ENCODE measurements at places on chromosomes 16 and 17.

- DNase-seq = no peak
Observed at GRCh38 chr17:1649844-1650501, at the start of gene RILP. Gene RILP (minus strand): TSS chr17:1649866. CDS start chr17:1649804, 62 bp downstream.

GRCh38 chr17:76567634-76568432, 17.8 kb downstream of the ST6GALNAC2 start:
- no peak for DNase-seq

DNA sequence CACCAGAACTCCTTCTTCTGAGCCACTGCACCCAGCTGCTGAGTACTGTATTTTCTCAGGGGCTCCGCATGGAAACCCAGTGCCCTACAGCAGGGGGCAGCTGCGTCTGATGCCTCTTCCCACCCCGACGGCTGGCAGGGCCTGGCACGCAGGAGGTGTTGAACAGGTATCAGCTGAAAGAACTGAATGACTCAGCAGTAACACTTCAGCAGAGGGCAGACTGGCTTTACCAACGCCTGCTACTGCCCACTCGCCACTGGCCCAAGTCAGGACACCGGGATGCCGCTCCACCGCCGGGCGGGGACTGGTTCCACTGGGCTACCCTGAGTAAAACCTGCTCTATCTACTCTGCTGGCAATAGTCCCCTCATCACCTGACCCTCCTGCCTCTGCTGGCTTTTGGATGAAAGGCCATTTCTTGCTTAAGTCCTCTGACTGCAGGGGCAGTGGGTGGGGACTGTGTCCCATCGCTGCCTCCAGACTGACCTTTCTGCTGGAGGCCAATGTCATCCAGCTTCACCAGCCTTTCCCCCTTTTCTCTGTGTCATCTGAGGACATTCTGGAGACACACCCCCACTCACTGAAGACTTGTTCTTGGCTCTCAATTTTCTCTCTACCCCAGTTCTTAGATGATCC, 100.4 kb upstream of the FA2H start:
- no peak for DNase-seq

DNA sequence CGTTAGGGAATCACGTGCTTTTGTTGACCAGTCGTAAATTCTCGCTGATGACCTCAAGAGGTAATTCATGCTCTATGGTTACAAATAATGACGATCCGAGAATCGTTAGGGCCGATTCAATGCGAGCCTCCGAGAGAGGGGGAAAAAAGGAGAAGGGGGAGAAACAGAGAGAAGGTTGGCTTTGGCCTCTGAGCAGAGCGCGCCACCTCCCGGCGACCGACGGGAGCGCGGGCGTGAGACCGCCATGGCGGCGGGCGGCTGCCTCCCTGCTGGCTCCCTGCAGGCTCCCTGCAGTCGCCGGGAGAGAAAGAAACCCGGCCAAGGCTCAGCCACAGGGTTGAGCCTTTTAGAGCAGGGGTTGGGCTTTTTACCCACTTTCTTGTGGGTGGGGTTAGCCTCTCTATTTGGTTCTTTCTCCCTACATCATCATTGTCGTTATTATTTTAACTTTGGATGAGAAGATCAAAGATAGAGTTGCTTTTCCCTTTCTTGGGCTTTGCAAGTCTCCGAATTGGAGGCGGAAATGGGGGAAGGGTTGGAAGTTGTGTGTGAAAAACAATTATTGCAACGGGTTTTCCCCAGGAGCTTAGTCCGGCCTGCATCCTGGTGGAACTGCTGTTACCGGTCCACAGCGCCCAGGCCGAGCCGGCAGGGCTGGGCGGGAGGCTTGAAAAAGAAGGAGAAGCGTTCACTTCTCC, 410 bp upstream of the HOXB5 start:
- peak; percentile 66 for DNase-seq

DNA sequence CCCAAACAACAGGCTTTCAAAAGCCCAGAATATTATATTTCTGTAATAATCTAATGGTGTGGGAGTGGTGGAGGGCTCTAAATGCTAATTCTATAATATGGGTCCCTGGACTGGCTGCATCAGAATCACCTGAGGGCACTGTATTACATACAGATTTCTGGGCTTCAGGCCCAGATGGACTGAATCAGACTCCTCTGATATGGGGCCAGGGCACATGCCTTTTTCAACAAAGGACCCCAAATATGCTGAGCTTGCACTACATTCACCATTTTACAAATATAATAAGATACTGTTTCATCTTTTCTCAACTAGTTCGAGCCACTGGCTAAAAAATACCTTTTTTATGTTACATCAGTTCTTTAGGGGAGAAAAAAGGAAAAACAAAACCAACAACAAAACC, 309.7 kb downstream of the MAP2K6 start:
- no peak for DNase-seq

GRCh38 chr17:76969598-76970172, 101.5 kb downstream of the MGAT5B start:
- no peak for DNase-seq

- no peak for DNase-seq
Observed at GRCh38 chr17:17042851-17043460, 699 bp downstream of the MPRIP start.

DNA sequence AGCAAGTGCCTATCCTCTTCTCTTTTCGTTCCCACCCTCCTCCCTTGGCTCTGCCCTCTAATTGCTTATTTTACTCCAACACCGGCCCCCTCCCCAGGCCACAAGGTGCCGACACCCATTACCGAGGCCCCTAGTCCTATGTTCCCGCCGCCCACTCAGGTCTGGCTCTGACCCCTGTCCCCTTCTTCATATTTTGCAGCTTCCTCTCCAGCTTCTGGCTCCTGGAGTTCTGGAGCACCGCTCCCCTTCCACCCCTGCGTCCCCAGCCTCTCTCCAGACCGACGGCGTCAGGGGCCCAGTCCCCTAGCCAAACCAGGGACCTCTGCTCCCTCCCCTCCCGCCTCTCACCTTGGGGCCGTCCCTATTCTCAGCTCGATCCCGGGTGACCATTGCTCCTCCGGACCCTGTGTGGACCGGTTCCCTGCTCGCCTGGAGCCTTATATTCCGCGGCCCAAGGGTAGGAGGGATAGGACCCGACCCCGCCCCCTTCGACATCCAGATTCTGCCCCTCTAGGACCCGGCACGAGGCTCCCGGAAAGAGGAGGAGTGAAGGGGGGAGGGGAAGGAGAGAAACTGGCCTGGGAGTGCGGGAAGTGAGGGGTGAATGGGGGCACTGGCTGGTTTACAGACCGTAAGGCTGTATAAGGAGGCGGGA, at the start of gene HES7:
HES7 (minus strand) TSS at position 412 of the 655 bp plus-strand sequence; CDS start at position 390, 22 bp downstream.
- no peak for DNase-seq

GRCh38 chr17:40457964-40458791, 14.9 kb downstream of the IGFBP4 start:
- DNase-seq = no peak

GRCh38 chr16:13883881-13884280, 36.1 kb upstream of the ERCC4 start:
- no peak for DNase-seq

- DNase-seq = no peak
Observed at GRCh38 chr16:22117609-22118008, 25.3 kb downstream of the VWA3A start.

DNA sequence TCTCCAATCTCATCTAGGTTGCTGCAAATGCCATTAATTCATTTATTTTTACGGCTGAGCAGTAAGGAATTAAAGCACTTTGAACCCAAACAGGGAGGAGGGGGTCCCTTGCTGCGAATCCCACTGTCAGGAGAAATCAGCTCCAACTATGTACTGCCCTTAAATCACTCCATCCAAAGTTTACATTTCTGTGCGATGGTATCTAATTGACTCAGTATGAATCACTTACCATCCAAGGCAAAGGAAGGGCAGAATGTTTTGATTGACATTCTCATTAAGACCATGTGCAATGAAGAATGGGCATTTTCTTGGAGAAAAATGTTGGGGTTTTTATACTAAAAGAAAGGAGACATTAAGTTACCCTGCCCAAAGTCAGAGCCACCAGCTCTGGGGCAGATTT, 47.7 kb upstream of the XYLT1 start:
- DNase-seq = no peak

DNA sequence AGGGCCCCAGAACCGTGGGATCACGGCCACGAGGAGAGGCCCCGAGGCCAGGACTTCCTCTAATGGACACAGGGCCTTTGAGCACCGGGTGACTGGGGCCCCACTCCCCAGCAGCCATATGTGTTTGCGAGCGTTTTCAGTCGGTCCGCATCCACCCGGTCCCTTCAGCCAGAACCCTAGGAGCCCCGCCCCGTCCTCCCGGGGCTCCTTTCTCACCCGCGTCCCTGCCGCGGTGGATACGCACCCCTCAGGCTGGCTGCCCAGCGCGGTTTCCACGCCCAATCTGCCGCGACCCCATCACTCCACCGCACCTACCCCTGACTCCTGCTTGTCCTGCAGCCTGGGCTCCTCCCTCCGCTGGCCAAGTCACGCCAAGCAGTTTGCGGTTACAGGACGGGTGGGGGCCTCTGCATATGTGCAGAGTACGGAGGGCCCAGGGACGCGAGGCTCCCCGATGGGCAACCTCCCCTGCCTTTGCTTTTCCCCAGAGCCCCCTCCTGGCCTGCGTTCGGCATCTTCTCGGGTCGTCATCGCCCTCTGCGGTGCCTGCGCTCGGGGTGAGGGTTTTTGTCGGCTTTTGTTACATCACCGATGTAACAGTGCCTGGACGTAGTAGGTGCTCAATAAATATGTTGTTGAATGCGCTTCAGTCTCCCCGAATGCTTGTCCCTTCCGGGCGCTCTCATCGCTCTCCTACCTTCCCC, 1.0 kb upstream of the TTYH2 start:
- DNase-seq = no peak

GRCh38 chr16:22018559-22018958, 10.6 kb downstream of the MOSMO start:
- DNase-seq = no peak

DNA sequence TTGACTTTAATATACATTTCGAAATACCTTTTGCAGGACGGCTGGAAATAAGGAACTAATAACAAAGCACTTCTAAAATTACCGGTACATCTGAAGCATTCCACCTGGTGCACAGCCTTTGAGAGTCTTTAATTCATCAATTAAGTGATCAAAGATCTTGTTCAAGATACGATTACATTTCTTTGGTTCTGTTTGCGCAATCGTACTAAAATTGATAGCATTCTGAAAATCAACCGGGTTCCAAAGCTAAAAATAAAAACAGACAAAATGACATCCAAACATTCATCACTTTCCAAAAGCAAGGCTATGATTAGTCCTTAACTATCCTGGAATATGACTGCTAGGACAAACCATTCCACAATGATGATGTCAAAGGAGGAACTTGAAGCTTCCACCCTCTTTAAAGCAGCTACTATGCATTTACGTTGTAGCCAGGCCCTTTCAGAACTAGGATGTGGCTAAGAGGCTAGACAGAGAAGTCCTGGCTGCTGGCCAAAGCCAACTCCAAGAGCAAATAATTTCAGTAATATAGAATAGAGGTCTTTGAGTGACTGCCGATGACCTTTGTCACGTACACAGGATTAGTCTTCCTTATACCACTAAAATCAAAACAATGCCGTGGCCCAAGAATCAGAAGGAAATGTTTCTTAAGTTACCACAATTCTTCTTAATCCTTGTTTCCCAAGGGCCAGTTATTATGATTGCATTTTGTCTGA, 299.8 kb upstream of the PSMD7 start:
- no peak for DNase-seq

- DNase-seq = no peak
Observed at GRCh38 chr16:1470481-1471251, 4.2 kb downstream of the CLCN7 start.

DNA sequence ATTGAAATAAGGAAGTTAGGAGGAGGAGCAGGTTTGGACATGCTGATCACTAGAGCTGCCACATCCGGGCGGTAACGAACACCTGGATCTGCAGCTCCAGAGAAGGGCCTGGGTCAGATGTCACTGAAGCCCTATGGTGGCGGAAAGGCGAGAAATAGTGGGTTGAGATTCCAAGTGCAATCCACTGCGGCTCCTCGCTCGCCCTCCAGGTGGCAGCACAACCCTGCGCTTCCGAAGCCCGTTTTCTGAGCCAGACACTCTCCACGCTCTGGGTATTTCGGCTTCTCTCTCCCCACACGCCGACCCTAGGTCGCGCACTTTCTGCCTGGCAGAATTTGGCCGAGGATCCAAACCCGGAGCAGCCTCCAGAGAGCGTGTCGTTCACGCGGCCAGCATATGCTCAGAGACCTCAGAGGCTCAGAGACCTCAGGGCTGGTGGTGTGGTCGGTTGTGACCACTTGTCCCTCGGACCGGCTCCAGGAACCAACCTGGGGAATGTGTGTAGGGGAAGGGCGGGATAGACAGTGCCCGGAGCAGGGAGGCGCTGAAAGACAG, 922 bp upstream of the SLC2A4 start:
- DNase-seq = peak; percentile 75

DNA sequence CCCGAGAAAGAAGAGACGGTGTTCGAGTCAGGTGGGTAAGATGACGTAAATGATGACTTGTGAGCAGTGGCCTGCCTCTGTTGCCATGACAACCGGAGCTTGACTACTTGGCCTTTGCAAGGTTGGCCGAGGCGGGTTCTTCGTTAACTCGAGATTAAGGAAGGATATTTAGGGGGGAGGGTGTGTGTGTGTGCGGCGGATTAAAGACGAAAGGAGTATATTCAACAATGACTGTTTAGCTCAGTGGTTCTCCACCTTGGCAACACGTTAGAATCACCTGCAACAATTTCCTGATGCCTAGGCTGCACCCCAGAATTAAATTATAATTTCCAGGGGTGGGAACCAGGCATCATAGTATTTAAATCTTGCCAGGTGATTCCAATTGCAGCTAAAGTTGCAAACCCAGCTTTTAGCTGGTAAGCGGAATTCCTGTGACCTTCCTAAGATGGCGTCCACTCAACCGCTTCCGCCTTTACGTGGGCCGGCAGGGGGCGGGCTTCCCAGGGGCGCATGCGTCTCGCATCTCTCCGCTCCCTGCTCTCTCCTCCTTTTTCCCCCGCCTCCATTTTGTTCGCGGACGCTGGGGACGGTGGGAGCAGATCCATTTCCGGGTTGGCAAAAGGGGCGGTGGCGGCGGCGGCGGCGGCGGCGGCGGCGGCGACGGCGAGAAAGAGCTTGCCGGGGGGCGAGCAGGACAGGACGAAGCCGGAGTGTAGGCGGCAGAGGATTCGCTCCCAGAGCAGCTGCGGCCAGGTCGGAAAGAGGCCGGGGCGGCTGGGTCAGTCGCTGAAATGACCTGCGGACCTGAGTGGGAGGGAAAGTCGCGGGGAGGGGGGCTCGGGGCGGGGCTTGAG, at the start of gene WIPF2:
WIPF2 (plus strand) TSS at position 565 of the 854 bp plus-strand sequence. CDS start 37,156 bp downstream, outside the sequence.
- peak; percentile 91 for DNase-seq

DNA sequence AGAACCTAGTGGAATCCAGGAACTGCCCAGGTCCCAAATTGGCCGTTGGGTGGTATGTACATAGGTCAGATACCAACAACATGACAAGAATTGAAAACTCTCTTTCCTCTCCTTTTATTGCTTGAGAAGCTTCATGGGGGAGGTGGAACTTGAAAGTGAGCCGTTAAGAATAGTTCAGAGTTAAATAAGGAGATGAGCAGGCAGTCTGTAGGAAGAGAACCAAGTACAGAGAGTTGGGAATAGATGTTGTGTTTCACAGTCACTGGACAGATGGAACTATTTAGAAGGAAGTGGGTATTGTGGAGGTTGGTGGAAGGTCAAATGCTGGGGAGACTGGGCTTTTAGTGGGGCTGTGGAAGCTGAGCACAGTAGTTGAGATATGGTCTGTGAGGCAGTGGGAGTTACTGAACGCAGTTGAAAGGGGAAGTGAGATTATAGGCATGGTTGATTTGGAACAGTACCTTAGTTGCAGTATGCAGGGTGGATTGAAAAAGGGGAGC, 26.4 kb downstream of the ARHGAP44 start:
- DNase-seq = no peak

Data from stimulated activated CD8-positive, alpha-beta memory T cell treated with anti-CD3 and anti-CD28 coated beads, Interleukin-15, amount 100 ng/mL, for 1 hour (primary cell).